ENCODE measurements at places on chromosomes 7 and 10.

GRCh38 chr7:155984609-155985405 is 172.5 kb upstream of the SHH start:
- no peak for DNase-seq

DNA sequence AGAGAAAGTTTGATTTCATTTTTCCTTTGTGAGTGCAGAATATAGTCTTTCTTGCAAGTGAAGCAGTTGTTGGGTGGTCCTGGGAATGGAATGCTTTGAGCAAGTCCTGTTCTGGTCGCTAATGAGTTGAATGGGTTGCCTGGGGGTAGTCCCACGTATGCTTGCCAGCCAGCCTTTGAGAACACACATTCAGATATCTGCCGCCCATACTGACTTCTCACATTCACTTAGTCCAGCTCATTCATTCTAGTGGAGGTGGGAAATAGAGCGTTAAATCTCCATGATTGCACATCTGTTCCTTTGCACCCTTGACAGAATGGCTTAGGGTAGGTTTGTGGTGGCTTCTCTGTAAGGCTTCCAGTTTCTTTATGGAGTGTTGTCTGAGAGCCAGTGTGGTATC is 256.6 kb downstream of the SORCS3 start:
- no peak for DNase-seq

- DNase-seq, result no peak
These were observed 107.0 kb upstream of the PRSS1 start for GRCh38 chr7:142642316-142642715.

GRCh38 chr7:137454246-137454724 is 110.8 kb upstream of the PTN start:
- DNase-seq, result no peak

DNA sequence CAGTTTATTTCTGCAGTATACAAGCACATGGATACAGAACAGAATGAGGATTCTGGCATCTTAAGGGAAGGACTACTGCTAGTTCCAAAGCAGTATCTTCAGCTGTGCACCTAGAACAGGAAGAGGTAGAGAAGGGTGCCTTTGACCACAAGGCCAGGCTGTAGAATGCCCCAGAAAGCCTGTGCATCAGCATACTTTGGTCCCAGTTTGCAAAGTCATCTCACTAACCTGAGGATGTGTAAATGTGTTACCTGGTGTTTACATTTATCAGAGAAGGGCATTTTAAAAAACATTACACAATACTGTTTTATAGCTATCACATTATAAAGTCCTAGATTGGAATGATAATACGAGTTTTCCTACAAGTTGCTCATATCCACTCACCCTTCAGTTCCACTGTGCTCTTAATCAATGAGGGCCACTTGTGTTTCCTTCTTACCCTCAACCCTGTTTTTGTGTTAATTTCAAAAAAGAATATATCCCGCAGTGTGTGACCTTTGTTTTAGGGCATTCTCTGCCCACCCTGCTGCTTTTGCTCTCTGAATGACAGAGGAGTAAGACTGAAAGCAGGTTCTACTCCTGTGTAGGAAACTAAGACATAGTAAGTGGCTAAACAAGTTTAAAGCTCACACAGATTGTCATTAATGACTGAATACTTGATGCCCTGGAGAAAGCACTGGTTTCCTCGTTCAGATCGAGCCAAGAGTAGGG is 3.4 kb downstream of the SLC35G1 start:
- DNase-seq, result no peak

GRCh38 chr7:18027628-18028027 is at the start of gene PRPS1L1:
Gene PRPS1L1 (minus strand): TSS chr7:18027846.
- no peak for DNase-seq

DNA sequence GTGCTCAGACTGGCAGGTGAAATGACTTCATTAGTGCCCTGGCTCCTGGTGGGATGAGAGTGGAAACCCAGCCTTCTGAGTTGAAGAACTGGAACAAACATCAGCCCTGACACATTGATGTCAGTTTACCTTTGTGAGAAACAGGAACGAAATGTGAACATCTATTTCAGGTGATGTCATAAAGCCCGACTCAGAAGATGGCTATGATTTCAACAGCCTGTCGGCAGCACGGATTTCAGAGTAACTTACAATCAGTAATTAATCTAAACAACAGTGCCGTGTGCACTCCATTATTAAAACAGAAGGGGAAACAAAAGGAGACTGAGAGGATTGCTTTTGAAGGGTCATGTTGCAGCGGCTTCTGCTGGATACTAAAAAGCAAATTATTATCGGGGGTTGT is 243.2 kb downstream of the FRMD4A start:
- no peak for DNase-seq

GRCh38 chr10:104479906-104480593 is 126.4 kb downstream of the CFAP58 start:
- DNase-seq, result no peak

DNA sequence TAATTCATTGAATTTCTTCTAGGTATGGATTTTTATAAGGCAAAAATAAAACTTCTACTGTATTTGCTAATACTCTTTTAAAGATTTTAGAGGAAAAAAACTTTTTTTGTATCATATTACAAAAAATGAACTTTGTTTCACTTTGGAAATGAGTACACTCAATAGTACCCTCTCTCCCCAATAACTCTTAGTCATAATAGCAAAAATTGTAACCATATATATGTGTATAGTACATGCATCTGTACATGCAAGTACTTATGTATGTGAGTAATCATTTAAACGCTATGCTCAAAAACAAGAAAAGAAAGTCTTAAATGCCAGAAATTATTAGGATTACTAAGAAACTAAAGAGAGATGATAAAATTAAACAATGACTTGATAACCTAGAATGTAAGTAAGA is 95.9 kb upstream of the HGF start:
- DNase-seq, result no peak

- no peak for DNase-seq
These were observed 35.3 kb downstream of the MTPAP start for GRCh38 chr10:30313579-30314350.

DNA sequence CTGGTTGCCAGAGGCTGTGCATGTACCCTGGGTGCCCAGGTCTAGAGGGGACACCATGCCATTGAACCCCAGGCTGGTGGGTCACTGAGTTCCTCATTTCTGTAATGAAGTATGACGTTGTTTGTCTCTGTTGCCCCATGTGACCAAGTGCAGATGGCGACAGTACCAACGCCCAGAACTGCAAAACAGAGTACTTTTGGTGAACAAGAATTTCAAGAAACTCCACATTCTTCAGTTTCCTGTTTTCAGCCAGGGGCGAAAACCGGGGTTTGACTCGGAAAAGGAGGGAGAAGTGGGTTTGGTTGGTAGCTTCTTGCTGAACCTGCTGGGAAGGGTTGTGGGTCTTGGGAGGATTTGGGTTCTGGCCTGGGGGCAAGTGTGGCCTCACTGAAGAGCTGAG is 18.2 kb downstream of the CYP17A1 start:
- DNase-seq, result no peak

DNA sequence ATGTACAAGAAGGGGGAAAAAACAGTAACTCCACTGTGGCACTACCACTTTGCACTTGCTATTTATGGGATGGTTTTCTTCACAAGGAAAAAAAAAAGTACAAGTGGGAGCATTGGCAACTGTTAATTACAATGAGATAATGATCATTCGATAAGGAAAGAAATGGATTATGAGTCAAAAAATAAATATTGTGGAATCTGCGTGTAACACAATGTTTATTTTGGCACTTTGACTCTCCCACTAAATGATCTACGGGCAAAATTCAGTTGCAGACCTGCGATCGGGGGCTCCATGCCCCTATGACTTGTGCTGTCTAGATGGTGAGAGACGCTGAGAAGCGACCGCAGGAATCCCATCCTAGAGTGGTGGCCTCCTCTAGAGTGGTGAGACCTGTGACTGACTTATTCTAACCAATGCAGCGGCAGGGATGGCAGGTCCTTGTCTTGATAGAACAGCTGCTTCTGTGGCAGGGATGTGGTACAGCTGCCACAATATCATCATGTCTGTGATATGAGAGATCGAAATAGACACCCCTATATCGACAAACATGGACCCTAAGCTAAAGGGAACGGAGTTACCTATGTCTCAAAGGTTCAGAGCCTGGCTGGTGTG is 345.0 kb upstream of the KLF6 start:
- DNase-seq, result no peak

GRCh38 chr10:112950714-112951358 is 789 bp downstream of the TCF7L2 start:
- peak; percentile 7 for DNase-seq

GRCh38 chr10:7445474-7446185 is 34.8 kb upstream of the SFMBT2 start:
- no peak for DNase-seq

DNA sequence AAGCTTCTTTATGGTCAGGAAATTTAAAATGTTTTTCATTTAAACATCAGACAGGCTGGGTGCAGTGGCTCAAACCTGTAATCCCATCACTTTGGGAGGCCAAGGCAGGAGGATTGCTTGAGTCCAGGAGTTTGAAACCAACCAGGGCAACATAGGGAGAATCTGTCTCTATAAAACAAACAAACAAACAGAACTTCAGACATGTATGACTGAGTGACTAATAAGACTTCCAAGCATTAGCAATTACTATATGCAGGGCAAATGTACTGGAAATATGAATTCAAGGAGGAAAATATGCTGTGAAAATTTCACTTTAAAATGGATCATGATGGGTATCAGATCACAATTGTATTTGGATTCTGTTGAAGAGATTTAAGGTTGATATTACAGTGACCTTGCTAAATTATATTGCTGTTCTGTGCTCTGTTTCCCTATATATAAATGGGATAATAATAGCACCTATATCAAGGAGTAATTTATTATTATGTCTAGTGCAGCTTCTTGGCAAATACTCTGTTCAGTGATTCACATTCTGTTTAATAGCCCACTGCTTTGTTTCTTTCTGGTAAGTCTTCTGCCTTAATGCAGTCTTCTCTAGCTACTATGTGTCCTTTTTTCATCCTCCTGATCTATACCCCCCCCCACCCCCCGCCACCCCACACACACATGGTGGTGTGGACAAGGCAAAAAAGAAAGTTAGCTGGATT is 36.2 kb downstream of the BMPR1A start:
- DNase-seq, result no peak

GRCh38 chr7:101081432-101081831 is 3.8 kb upstream of the TRIM56 start:
- no peak for DNase-seq

DNA sequence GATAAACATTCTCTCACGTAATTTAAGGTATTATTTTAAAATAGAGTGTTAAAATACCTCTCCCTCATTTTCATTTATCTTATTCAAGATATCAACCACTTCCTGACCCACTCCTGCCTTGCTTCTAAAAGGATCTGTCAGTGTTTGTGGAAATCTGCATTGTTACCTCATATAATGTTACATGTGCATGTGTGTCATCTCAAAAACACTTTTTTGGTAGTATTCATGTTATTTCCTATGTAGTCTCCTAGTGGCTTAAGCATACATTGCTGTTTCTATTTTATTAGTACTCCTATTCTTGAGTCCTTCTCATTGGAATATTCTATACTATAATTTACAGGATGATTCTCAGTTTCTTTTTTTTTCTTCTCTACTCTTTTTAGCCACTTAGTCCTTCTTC is 1360.7 kb upstream of the CELF2 start:
- DNase-seq, result no peak

DNA sequence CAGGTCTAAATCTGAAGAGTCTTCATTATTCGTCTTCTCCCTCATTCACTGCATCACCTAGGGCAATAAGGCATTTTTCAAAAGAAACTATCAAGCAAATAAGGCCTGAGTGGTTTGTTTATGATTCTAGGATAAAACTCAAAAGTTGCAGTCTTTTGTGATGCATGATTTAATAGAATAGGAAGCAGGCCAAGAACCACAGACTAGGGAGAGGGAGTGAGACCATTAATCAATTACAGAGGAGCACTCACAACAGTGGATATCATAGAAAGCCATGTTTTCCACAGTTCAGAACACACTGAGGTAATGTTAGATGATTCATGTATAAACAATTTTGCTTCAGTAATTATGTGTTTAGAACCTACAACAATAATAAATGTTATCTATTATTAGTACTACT is 87.8 kb upstream of the LRRTM3 start:
- no peak for DNase-seq

GRCh38 chr10:47255866-47256265 is 44.1 kb upstream of the GDF10 start:
- no peak for DNase-seq

DNA sequence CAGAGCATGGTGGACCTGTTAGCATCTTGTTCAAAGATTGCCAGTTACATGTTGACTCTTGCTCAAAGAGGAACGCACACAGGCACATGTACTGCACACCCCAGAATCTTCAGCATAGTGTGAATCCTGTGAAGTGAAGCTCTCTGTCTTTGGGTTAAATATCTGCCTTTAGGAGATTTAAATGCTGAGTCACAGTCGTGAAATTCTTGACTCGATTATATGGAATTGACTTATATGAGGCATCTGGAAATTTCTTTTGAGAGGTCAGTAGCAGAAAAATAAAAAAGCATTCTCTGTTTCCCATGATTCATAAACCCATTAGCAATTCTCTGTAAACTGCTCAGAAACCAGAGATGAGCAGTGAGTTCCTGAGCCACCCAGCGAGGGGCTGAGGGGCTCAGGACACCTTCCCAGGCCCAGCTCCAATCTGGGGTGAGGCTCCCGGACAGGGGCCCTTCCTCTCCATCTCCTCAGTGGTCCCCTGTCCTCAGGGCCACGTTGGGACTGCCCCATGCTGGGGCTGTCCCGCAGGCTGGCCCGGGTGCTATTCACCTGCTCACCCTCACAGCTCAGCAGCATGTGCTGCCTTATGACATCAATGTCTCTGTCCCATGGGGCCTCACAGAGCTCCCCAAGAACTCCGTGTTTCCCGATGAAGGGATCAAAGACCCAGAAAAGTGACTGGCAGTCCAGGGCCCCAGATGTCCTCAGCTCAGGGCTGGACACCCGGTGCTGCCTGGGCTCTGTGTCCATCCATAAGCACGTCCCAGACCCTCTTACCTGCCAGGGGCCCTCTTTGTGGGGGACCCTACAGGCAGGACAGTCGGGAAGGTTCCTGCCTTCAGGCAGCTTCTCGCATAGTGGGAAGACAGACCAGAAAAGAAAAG is 50.0 kb upstream of the INSIG1 start:
- DNase-seq, result no peak

DNA sequence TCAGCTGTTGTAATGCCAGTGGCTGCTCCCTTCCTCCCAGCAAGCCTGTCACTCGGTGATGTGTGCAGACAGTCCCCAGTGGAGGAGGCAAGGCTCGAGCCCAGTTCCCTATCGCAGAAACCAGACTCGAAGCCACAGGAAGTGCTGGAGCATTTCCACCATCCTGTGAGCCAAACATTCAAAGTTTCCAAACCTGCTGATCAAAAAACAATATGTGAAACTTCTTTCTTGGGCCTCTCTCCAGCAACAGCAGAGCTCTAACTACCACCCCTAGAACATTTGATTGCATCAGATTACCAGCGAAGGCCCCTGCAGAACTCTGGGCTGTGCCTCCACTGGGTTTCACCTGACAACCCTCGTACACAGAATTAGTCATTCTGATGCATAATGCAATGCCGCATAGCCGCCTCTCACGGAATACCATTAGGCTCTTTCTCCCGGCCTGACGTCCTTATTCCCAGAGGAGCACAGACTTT is 94.0 kb downstream of the ELMO1 start:
- DNase-seq, result peak; percentile 58

GRCh38 chr10:104581884-104582601 is 59.0 kb upstream of the SORCS3 start:
- DNase-seq, result no peak
